ENCODE measurements at places on chromosomes 11 and 22.
A peak's percentile ranks its signal among the peaks of the same experiment; 100 is the strongest.

DNA sequence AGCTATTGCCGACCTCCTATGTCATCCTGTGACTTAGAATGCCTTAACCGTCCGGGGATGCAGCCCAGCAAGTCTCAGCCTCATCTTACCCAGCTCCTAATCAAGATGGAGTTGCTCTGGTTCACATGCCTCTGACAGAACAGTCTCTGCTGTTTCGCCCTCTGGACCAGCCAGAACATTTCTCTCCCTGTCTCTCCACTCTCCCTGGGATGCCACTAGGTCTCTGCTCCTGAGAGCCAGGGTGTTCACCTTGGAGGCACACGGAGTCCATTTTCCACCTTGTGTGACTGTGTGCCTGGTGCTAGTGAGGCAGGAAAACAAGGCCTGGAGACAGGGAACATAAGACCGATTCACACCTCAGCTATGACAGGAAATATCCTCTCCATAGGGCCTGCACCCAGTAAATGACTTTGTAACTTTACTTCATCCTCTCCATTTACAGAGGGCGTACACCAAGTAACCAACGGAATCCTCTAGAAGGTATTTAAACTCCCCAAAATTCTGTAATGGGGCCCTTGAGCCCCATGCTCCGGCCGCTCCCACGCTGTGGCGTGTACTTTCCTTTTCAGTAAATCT lies 16.8 kb upstream of the B4GALNT4 start:
- DNase-seq = no peak

DNA sequence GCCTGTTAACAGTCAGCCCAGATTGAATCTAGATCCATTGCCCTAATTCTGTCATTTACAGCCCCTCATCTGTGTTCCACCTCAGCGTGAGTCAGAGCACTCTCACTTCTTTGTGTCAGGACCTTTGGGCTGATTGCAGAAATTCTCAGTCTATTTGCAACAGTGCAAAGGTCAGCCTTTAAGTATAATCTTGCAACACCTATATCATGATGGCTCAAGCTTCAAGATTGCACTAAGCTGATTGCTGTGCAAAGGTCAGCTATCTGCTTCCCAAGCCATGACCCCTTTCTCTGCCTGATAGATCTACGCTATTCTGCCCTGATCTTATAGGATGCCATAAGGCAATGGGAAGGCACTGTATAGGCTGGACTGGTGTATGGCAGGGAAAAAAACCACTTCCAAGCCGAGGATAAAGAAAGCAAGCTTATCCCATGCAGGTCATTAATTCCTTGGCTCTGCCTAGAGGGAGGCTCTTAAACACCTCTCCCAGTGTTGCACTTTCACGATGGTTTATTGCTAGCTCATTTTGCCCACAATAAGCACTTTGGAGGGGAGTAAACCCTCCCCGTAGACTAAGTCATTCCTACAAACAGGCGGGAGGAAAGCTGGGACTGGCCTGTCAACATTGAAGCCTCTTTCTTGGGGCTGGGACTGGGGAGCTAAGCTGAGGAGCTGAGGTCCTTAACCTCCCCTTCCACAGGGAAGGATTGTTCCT lies 100.6 kb downstream of the RRAS2 start:
- DNase-seq = peak; percentile 19

DNA sequence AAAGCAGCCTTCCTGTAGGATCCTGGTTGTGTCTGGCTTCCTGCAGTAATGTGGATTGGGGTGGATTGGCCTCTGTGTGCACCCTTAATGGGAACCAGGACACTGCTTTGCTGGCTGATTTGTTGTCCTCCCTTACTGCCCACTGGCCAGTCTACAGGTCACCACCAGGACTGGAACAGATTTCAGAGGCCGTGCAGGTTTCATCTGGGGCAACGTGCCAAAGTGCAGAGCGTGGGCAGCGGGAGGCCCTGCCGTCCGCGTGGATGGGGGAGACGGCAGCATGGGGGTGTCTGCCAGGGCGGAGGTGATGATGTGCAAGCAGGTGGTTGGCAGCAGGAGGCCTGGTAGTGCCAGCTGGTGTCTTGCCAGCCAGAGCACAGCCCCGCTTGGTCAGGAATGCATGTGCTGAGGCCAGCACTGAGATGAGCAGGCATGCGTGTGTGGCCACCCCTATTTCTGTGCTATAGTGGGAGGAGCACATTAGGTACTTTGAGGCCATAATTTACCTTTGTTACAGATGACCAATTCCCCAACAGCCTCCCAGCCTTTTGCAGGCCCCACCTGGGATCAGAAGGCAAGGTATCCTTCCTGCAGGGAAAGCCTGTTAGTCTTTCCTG lies 24.3 kb downstream of the BCR start:
- no peak for DNase-seq

DNA sequence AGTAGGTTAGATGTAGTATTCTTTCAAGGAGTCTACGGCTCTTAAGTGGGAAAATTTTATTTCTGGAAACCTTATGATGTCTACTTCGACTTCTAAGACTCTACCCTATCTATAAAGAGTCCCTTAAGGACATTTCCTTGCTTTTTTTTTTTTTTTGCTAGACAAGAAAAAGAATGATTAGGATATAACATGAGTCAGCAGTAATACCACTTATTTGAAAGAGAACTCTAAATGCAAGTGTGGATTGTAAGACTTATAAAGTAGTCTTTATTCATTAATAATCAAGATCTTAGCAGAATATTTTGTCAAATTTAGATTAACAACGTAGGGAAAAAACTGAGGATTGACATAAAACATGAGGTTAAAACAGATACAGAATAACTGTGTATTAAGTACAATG lies 71.0 kb downstream of the DKK3 start:
- DNase-seq = no peak

DNA sequence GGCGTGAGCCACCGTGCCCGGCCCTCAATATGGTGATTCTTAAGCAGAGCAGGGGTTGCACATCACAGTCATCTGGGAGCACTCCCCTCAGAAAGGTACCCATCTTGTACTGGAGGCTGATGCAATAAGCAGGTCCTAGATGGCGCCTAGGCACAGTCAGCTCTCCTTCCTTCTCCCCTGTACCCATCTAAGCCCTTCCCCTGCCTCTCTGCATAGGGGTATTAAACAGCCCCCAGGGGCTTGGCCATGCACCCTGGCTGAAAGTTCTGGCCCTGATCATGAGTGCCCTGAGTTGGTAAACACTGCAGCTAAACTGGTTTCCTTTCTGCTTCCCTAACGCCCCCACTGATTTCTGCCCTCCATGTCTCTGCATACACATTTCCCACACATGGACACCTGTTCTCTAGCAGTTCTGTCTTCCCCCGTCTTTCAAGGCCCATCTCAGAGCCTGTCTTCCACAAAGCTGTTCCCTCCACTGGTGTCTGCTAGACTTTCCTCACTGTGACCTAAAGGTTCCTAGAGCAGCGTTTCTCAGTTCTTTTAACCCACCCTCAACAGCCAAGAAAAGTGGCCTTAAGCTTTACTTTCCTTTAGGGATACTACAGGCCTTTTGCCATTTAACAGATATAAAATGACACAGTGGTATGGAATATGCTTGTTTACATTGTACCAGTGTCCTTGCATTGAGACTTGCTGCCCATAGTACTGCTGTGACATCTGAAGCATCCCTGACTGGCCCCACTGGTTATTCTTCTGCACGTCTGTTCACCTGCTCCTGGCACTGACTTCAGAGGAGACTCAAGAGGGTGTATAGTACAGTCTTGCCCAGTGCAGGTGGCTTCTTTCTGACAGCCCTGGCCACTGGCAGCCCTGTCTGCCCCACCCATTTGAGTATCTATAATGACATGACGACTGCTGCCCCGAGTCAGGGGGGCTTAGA lies 15.6 kb downstream of the UBE2L3 start:
- no peak for DNase-seq

- DNase-seq = no peak
These were observed 9.1 kb upstream of the CCDC88B start for GRCh38 chr11:64330888-64331287.

DNA sequence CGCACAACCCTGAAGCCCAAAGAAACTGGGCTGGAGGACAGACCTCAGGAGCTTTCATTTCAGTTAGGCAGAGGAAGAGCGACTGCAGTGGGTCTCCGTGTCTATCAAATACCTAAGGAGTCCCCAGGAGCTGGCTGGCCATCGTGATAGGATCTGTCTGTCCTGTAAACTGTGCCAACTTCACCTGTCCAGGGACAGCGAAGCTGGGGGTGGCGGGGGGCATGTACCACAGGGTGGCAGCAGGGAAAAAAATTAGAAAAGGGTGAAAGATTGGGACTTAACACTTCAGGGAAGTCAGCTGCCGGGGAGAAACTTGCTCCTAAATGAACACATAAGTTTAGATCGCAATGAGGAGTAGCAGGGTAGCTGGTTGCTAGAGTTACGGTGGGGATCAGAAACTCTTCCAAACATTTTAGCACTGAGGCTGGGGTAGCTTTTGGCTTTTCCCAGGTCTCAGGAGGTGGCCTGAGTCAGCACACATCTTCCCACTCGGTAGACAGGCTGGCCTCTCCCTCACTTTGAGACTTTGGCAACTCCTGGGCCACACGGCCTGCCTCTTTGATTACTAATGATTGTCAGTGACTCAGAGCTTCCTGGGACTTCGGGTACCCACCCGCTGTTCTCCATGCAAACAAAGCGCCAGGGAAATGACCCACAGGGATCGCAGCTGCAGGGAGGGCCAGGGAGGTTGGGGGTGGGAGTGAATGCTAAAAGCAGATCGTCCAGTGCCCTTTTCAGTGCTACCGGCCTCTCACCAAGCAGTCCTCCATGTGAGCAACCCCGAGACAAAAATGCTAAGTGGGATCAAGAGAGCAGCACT lies 2.9 kb upstream of the MTFP1 start:
- peak; percentile 74 for DNase-seq

Data from NB4 (cell line).